ENCODE measurements at places on chromosomes 4 and X.
A peak's percentile ranks its signal among the peaks of the same experiment; 100 is the strongest.

DNA sequence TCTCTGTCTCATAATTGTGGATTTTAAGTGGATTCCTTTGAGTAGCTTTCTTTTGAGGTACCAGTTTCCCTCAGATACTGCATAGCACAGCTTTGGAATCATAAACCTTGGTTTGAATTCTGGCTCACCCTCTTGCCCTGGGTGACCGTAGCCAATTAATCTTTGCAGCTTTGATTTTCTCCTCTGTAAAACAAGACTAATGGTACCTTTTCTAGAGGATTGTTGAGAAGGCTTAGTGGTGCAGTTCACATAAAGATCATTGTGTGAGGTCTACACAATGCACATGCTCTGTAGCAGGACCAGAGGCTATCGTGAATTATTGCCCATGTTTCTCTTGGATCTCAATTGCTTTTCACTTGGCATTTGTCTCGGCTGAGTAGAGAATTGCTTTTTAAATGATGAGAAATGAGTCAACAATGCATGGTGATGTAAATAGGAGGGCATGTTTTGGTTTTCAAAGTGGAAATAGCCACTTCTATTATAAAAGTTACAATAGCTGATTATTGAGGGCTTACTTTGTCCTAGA is 47.9 kb downstream of the TMEM131L start:
- DNase-seq = no peak

GRCh38 chrX:108091878-108092291 is 307 bp downstream of the ATG4A start:
- no peak for DNase-seq

DNA sequence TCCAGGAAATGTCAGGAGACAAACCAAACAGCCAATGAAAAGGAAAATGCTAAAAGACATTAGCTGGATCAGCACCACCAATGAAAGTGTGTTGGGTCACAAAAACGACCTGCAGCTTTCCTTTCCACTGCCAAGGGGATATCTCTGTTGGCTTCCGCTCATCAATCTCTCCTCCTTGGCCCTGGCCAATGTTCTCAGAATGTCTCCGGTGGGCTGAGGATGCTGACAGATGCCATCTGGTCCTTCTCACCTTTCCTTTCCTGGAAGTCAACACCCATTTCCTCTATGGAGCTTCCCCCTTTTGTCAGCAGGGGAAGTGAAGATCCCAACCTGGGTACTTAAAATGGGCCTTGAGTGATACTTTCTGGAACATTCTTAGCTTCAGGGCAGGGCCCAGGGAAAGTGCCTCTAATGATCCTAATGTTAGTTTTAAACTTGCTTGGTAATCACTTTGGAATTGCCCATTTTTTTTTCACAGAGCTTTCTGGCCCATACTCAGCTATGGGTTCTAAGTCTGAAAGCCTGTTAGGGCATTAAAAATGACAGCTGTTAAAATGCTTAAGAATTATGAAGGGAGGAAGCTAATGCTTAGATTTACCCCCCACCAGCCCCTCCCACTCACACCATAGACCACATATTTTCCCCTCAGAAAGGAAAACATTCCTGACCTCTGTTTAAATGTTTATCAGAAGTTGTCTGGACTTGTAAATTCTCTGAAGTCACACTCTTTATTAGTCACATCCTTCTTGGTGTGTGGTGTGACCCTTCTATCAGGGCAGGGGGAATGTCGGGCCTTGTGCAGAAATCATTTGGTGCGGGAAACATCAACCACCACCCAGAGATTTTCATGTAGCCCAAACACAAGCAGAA is 29.2 kb downstream of the IGFBP7 start:
- DNase-seq = no peak

DNA sequence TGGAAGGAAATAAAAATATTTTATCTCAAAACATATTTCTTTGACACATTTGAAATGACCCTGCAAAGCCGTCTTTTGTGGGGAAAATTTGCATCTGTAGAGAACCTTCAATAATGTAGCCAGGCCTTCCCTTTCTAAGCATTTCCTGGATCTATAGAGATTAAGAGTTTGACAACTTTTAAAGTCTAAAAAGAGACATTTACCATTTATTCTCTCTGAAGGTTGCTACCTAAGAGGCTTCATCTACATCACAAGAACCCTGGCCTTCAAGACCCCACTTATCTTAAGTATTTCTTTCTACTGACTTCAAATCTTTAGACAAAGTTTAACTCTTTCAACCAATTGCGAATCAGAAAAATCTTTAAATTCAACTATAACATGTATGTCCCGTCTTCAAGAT is 1639.8 kb downstream of the RPA4 start:
- DNase-seq = no peak

- no peak for DNase-seq
Observed at GRCh38 chr4:143581331-143581946, 67.9 kb downstream of the SMARCA5 start.

DNA sequence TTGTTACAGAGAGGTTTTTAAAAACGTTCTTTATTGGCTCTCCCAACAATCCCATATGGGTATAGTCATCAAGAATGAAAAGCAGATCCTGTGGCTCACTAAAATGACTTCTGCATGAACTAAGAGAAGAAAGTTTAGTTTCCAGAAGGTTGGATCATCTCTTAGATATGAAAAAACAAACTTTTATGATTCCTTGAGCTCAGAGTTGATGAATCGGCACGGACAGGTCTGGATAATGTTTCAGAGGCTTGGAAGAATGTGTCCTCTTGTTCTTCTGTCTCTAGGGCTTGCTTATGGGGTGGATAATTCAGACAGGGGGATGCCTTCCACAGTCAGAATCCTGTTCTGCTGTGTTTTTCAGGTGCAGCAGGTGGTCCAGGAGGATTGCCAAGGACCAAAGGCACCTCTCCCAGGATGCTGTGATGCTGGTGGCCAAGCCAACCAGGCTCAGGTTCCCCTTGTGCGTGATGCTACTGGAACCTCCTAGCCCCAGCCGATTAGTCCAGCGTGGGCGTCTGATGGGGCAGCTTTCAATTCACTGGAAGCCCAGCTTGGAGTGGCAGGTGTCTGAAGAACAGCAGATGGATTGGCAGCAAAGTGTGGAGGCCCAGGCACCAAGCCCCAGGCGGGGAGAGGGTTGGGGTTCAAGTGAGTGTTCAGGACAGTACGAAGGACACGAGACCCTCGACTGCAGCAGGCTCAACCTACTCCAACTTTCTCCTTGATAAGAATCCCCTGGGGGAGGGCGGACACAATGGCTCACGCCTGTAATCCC is 30.3 kb downstream of the CCKAR start:
- no peak for DNase-seq

- DNase-seq = no peak
Observed at GRCh38 chr4:11484531-11484930, 55.8 kb upstream of the HS3ST1 start.

DNA sequence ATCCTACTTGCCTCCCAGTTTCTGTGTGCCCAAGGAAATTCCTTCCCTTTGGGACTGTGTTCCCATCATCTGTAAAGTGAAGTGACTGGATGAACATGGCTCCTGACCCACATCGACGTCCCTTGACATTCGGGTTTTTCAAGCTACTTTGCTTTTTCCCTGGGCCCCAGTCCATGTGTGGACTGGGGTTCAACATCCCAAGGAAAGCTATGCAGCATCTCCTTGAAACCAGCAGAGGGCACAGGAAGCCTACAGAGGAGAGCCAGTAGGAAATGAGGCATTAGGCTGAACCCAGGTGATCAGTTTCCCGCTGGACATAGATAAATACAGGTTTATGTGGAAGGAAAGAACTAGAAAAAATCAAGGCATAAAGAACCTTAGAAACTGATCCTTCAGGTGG is 145.1 kb upstream of the ARHGEF9 start:
- no peak for DNase-seq

GRCh38 chrX:140503714-140504351 is 1.0 kb downstream of the SOX3 start:
- DNase-seq = no peak

GRCh38 chrX:120419463-120419862 is 49.6 kb downstream of the LAMP2 start:
- peak; percentile 20 for DNase-seq

DNA sequence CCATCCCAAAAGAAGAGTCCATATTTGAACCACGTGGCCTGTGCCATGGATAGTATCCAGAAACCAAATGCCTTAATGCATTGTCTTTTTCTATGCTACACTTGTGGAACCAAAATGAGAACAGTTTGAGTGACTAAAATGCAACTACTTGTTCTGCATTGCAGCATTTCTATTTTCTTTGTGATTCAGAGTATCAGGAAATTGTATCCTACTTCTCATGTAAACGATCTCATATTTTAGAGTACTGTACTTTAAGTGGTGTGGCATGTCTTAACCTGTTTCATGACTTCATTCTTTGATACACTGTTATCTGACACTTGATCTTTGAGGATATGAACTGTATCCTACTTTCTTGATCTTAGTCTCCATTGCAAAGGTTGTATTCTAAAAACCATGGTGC is 167.2 kb upstream of the WDR1 start:
- no peak for DNase-seq

- DNase-seq = no peak
Observed at GRCh38 chr4:137800861-137801260, 268.6 kb upstream of the PCDH18 start.

- DNase-seq = peak; percentile 11
Observed at GRCh38 chr4:101135371-101136010, 211.8 kb downstream of the PPP3CA start.

DNA sequence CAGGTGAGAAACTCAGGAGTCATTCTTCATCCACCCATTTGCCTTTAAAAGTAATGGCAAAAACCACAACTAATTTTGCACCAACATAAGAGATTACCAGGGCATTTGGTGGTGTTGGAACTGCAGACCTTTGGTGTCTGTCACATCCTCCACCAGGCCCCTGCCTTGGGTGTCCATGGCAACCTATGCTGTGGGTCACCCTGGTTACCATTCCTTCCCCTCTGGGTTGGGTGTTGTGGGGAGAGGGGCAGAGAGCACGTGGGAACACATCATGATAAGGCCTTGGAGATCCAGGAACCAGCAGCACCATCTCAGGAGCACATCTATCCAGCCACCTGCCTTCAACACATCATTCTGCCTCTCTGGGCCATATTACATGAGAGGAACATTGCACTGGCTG is 77.3 kb downstream of the CHRNA9 start:
- DNase-seq = no peak

GRCh38 chrX:37745354-37745753 is 34.5 kb upstream of the CYBB start:
- peak; percentile 78 for DNase-seq

GRCh38 chr4:104818579-104818978 is 323.9 kb upstream of the CXXC4 start:
- DNase-seq = no peak

DNA sequence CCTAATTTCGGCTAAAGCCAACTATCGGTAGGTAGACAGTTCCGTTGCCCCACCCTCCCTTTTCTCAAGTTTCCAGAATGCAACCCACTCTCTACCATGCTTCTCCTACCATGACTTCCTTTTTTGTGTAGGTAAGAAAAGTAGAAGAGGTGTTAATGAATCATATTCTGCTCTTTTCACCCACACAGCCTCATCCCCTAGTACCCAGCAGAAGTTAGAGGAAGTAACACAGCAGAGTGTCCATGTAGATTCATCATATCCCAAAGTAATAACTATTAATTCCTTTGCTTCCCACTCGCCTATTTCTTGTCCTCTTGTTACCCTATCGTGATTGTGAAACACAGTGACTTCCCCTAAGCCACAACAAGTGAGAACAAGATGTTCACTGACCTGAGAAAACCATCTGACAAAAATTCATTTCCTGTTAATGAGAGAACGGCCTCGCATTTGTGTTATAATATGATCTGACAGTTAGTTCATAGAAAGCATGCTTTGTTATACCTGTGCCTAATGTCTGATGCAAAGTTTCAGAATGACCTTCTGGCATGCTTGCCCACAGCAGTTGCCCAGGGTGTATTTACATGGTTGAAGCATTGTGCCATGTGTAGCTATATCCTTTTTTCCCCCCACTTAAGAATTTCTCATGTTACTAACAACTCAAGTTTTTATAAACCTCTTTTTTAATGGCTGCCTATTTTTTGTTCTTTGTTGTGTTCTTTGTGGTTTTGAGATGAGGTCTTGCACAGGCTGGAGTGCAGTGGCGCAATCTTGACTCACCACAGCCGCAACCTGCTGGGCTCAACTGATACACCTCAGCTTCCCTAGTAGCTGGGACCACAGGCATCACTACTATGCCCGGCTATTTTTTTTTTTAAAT is 185.6 kb downstream of the RAP1GDS1 start:
- DNase-seq = peak; percentile 65

- DNase-seq = no peak
Observed at GRCh38 chr4:25882226-25882625, 19.4 kb upstream of the SEL1L3 start.

Data from CD4-positive, alpha-beta T cell treated with Interleukin-4 for 1 hour (primary cell).